ENCODE measurements at places on chromosomes 6 and 20.

GRCh38 chr20:48761023-48761785 is 66.6 kb downstream of the PREX1 start:
- DNase-seq, result no peak

- DNase-seq, result no peak
Measured at GRCh38 chr6:73728548-73729205, 32.7 kb downstream of the CD109 start.

DNA sequence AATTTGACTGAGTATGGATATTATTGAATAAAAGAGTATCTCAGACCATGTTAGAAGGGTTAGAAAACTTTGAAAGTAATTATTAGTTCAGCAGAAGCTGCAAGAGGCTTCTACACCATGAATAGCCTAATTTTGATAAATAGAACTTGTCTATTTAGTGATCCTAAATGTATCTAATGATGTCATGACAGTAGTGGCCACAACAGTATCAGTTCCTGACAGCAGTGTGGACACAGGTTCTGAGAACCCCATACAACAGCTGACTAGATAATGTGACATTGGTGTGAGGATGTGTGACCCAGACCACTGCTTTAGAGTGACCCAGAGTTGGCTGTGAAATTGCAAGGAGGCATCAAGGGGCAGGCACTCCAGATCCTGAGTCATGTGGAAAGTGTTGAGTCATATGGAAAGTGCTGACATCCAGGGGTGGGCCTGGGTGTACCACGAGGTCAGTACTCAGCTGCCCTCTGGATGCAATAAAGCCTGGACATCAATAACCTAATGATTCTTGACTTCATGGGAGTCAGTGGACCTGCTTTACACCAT is 754.7 kb downstream of the DHX35 start:
- DNase-seq, result no peak

DNA sequence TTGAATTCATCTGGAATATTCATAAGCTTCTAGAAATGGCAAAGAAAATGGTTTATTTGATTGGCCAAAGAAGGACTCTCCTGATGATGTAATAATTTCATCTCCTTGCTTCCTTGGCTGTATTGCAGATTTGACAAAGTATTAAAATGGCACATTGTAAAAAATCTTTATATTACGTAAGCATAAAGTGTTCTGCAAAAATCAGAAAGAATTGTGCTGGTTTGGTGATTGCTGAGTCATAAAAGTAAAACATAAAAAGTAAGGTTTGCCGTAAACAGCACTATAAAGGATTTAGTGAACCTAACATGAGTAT is 255.9 kb upstream of the RREB1 start:
- DNase-seq, result no peak

DNA sequence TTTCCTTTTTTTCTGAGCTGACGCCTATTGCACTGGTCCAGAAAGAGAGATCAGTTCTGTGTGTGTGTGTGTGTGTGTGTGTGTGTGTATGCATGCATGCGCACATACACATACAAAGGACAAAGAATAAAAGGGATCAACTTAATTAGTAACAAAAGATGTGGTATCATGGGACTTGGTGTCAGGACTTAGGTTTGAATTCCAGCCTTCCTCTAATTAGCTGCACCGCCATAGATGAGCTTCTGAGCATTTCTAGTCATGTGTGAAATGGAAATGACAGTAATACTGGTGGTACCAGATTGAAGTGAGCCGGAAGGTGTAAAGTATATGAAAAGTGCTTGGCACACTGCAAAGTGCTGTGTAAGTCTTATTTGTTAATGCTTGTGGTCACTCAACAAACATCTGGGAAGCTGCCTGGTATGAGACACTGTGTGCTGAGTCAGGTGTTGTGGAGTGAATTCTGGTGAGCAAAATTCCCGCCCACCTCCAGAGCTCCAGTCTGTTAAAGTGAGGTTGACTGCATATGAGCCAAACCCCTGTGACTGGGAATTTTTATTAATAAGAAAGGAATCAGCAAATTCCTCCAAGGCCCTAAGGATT is 12.4 kb downstream of the DAAM2 start:
- DNase-seq, result no peak

GRCh38 chr20:24627291-24627690 is 157.9 kb downstream of the SYNDIG1 start:
- no peak for DNase-seq

- DNase-seq, result no peak
Measured at GRCh38 chr6:13025893-13026499, 302.3 kb downstream of the TBC1D7 start.

- no peak for DNase-seq
Measured at GRCh38 chr20:16583474-16583873, 10.2 kb upstream of the KIF16B start.

DNA sequence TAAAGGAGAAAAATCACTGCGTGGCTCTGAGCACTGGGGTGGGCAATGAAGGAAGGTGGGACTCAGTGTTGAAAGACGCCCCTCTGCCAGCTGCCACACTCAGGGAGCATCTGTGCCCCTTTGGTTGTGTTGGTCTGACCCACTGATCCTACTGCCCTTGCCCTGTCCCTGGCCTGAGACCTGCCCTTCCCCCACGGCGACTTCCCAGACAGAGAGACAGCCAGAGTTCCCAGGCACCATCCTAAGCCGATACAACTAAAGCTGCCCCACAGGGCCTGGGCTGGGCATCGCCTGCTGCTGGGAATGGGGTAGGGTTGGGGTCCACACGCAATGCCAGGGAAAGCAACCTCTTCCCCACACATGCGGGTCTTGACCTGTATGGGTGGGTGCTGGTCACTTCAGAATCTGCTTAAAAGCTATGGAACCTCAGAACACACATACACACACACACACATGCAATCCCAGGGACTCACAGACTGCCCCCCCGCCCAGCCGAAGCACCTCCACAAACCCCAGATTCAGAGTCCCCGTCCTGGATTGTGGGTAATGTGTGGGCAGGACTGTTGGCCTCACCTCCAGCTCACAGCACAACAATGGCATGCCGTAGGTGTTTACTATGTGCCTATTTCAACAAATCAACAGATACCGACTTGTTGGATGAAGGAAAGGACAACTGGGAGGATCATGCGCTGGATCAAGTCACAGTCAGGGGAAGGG is 10.9 kb upstream of the SPDEF start:
- no peak for DNase-seq

DNA sequence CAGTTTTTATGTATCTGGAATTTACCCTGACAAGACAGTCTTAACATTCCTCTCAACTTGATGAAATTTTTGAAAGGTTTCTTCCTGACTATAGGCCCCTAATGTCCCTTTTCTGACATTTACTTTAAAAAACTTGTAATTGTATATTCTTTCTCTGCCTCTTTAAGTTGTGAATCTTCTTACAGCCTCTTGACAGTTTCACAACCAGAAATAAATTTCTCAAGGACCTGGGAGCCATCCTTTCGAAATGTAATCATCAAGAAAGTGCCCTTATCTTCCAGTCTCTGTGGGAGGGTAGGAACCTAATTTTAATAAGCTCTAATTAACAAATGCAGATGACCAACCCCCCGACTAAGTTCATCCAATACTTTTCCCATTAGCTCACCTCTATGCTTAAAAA is 403.6 kb upstream of the GJE1 start:
- no peak for DNase-seq

- no peak for DNase-seq
Measured at GRCh38 chr6:28900577-28901256, 23.1 kb downstream of the TRIM27 start.

Data from iPS-NIHi11 (cell line).